ENCODE measurements at places on chromosomes 7 and 10. TPM values are rescaled to one million over a fixed set of nuclear protein-coding genes. Genes with fewer than 3 reads are reported as not detected.
A peak's percentile ranks its signal among the peaks of the same experiment; 100 is the strongest.

GRCh38 chr7:149854611-149855360 is 16.6 kb downstream of the ZNF862 start:
- peak; percentile 79 for DNase-seq

DNA sequence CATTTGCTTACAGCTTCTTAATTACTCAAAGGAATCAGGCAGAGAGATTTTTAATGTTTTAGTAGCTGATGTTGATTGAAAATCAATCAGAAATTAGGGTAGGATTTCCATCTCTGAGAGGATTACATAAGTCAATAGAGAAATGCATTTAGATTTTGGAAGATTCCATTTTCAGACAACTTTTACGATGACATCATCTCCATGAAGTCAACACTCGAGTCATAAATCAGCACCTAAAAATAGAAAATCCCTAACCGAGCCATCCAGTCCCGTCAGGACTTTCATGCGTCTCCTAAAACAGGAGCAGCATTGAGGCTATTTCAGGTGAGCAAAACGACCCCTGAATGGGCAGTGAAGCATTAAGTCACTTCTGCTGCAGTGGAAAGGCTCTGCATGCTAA is 279.7 kb upstream of the RNF32 start:
- no peak for DNase-seq

DNA sequence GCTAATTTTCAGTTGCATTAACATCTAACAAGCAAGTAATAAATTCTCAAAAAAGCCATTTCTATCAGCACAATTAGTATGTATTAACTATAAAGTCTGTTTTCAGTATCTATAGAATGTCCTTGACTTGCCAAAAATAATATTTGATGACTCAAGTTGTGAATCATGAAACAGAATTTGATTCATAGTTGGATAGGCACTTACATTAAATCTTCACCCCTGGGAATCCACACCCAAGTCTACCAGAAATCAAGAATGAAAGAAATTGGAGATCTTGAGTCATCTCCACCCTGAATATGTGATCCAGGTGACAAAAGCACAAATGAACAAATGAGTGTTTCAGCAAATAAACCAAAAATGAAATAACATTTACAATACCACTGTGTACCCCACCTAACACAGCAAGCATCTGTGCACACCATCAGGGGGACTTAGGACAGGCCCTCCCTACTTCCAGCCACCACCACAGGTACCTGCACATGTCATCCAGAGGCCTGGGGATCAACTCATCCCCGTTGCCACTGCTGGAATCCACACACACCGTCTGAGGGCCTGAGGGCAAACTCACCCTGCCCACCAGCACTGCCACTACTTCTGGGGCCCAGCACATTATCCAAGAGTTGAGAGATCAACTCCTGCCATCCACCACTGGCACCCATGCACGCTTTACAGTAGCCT is 160.1 kb downstream of the MTERF1 start:
- DNase-seq, result no peak

- peak; percentile 42 for DNase-seq
Measured at GRCh38 chr10:5545778-5546710, 21.3 kb downstream of the CALML3 start.

TRIM73 gene
- 0.20 TPM for total RNA-seq

All from SJCRH30 (cell line).